Activated CD8-positive, alpha-beta memory T cell treated with anti-CD3 and anti-CD28 coated beads for 1 hour (primary cell): ENCODE measurements at places on chromosomes 6 and 20.

GRCh38 chr20:31695849-31696804, 26.5 kb downstream of the BCL2L1 start:
- DNase-seq, result no peak

- no peak for DNase-seq
Observed at GRCh38 chr6:113205553-113205952, 651.6 kb upstream of the MARCKS start.

GRCh38 chr20:33660685-33661058, 1.5 kb upstream of the C20orf144 start:
- no peak for DNase-seq

DNA sequence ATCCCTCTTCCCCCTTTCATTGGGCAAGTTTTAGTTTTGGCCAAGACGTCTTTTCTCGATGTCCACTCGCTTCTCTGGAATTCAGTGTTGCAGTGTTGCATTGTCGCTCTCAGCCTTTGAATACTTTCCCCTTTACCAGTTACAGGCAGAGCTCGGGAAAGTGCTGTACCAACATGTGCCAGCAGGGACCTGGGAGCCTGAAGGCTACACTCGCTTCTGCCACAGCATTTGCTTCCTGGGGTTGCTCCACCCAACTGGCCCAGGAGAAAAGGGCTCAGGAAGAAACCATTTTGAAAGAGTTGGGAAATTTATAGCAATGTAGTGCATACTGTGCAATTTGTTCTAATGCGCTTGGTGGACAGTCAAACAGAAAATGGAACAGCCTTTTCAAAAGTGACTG, 78.6 kb downstream of the LINC00237 start:
- DNase-seq, result no peak

DNA sequence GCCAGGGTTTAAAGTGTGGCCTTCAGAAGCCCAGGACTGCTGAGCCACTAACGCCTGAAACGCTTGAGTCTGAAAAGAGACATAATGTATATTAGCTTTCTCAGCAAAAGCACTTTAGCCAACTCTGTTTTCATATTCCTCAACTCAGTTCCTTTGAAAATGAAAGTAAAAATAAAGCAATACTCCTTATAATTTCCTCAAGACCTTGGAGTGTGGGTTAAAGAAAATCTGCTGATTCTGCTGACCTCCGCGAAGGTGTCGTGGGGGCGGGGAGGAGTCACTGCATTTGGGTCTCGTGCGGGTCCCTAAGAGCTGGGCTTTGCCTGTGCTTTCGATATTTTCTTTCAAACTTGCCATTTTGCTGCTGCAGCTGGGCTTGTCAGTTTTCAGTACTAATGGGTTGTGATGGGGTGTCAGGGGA, 142.2 kb upstream of the ARID1B start:
- no peak for DNase-seq

DNA sequence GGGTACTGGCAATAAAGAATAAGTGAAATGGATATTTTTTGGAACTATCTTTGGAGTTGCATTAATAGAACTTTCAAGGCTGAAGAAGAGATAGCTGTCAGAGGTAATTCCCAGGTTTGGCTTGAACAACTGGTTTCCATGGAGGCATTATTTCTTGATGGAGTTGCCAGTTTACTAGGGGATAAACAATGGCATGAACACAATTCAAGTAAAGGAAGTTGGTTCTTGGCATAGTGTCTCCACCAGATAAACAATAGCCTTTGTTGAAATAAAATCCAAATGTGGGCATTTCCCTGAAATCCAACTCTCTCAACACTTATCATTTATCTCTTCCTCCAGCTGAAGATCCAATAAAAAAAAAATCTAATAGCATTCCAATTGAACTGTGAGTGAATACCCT, 454.9 kb downstream of the C6orf118 start:
- DNase-seq, result no peak

DNA sequence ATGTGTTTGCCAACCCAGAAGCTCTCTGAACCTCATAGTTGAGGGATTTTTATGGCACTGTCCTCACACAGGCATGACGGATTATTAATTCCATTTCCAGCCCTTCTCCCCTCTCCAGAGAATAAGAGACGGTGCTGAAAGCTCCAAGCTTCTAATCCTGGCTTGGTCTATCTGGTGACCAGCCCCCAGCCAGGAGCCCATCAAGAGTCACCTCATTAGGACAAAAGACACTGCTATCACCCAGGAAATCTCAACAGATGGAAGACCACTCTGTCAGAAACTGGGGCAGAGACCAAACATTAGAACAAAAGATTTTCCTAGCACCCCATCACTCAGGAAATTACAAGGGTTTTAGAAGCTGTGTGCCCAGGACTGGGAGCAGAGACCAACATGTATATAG, 48.2 kb downstream of the STMND1 start:
- DNase-seq, result no peak

DNA sequence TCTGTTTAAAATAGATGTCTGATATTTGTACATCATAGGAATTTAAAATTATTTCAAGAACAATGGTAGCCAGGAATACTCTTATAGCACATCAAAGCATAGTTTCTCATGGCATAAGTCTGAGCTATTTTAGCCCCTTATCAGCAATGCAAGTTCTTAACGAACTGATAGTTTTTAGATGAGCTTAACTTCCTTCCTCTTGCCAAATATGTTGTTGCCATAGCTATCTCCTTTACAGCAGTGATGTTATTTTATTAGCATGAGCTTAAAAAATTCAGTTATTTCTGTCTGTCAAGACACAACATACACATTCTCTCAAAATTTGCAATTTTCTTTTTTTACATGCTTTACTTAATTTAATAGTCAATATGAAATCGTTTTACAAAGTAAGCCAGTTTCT, 867.2 kb downstream of the PHF3 start:
- no peak for DNase-seq

DNA sequence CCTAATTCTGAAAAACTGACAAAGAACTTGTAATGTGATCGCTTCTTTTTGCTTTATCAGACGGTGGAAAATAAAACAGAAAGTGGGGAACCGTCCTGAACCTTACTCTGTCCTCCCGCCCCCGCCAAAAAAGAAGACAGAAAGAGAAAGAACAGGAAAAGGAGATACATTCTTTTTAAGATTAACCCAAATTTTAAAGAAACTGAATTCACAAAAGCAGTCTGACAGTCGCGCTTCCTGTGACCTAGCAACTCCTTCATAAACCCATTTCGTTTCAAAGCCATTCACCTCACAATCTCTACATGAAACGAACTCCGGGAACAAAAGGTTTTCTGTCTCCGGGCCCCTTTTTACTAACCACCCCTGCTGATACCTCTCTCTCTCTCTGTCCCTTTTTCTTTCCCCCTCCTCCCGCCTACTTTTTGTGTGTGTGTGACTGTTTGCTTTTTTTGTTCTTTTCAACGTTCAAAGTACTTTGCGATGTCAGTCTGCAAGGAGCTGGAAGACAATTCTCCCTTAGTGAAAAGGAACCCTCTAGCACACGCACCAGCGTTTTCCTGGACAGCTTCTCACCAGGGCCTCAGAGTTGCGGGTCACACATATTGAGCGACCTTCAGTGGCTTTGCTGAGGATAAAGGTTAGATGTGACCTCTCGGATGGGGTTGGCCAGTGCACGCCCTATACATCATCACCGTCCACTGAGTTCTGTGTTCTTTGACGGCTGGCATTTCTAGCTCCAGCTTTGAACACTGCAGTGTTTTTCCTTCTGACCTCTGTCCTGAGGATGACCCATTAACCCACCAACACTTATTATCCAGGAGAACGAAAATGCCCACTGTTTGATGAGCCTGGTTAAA, 530 bp upstream of the NEDD9 start:
- DNase-seq, result no peak

- DNase-seq, result no peak
Observed at GRCh38 chr6:47665112-47665511, 33.3 kb upstream of the ADGRF4 start.

DNA sequence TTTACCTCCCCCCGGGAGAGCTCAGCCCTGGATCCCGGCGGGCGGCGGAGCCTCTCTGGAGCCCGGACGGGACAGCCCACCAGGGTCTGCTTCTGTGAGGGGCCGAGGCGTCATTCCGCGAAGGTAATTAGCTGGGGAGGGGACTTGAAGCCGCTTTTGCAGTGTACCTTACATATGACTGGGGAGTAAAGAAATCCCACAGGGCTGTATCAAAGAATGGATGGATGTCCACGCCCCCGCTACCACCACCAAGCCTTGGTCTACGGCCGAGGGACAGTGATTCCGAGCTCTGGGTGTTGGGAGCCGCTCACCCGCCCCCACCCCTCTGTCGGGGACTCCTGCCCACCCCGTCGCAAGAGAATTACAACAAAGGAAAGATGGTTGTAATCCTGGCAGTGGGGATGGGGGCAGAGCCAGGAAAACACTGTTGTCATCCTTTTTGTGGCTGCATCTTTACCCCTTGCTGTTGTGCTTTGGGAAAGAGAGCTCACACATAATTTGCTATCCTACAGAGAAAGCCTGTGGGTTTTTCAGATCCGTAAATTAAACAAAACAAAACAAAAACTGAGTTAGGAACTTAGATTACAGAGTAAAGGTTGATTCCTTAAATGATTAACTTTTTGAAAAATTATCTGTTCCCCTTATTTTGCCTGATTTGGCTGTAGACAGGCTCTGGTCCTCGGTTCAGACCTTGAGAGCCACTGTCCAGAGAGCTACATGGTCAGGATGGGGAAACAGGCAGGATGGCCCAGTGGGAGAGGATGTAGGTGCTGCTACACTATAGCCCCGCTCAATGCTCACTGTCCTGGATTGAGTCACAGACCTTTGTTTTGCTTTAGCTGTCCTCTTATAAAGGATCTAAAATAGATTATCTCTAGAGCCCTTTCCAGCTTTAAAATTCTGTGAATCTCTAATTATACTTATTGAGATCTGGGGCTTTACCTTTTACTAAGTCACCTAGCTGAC, 997 bp upstream of the FBXO30 start:
- DNase-seq, result no peak

- no peak for DNase-seq
Observed at GRCh38 chr6:39003072-39003471, 45.5 kb upstream of the GLP1R start.

- DNase-seq, result no peak
Observed at GRCh38 chr20:15056246-15056645, 718.8 kb upstream of the FLRT3 start.

GRCh38 chr20:56426026-56426425, 14.0 kb downstream of the CASS4 start:
- DNase-seq, result no peak

GRCh38 chr6:132623106-132623845, 799 bp downstream of the TAAR2 start:
- DNase-seq, result no peak

GRCh38 chr6:24387818-24388217, 14.9 kb upstream of the MRS2 start:
- no peak for DNase-seq

- DNase-seq, result no peak
Observed at GRCh38 chr6:104414723-104415122, 445.0 kb downstream of the HACE1 start.

DNA sequence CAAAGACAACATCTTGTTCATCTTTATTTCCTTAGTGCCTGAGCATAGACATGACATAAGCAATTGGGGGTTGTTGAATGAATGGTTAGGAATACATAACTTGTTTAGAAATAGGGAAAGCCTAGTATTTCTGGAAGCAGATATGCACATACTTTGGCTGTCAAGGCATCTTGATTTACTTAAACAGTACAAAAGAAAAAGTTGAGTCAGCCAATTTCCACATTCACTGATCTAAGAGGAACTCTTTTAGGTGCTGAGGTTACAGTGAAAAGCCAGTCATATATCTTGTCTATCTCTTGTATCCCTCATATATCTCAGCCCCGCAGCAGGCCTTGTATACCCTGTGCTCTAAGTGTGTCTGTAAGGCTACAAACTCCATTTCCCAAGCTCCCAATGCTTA, 11.6 kb downstream of the ZKSCAN4 start:
- no peak for DNase-seq

- DNase-seq, result no peak
Observed at GRCh38 chr6:67200626-67201403, 1434.3 kb upstream of the ADGRB3 start.

DNA sequence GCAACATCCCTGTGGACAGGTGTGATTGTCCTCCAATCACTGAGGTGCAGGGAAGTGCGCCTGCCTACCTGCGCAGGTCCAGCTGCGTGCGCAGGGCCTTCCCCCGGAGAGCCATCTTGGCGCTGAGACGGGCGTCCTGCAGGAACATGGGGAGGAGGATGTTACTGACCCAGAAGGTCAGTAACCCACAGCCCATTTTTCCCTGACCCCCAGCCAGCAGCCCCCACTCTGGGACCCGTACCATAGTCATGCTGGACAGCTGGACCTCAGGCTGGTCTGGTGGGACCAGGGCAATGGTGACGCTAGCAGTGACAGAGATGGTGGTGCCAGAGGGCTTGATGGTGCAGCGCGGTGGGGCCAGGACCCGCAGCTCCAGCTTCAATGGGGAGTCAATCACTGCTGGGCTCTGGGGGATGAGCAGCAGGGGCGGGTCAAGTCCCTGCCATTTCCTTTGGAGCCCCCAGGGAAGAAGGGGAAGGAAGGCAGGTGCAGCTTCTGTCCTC, 9.7 kb downstream of the PLTP start:
- DNase-seq, result no peak

DNA sequence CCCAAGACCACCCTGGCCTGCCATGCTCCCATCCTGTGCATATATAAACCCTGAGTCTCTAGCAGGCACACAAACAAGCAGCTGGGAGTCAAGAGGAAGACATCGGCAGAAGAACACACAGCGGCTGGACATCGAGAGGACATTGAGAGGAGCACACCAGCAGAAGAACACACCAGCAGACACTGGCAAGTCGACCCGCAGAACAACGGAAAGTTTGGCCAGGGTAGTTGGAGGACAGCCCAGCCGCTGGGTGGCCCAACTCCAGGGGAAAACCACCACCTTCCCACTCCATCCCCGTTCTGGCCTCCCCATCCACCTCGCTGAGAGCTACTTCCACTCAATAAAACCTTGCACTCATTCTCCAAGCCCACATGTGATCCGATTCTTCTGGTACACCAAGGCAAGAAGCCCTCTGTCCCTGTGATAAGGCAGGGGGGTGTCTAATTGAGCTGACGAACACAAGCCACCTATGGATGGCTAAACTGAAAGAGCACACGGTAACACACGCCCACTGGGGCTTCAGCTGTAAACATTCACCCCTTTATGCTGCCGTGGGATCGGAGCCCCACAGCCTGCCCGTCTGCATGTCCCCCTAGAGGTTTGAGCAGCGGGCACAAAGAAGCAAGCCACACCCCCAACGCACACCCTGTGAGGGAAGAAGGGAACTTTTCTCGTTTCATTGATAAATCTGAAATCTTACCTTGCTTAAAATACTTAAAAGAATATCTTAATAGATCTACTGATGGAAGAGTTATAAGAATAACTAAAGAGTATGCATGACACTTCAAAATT, 13.8 kb downstream of the TMX4 start:
- no peak for DNase-seq
